Renal pelvis (tissue), 12 donors: ENCODE measurements at places on chromosomes 6 and 20. TPM values are rescaled to one million over a fixed set of nuclear protein-coding genes. Genes with fewer than 3 reads are reported as not detected.

USP49 gene
- 9.9 TPM for polyA plus RNA-seq

DNA sequence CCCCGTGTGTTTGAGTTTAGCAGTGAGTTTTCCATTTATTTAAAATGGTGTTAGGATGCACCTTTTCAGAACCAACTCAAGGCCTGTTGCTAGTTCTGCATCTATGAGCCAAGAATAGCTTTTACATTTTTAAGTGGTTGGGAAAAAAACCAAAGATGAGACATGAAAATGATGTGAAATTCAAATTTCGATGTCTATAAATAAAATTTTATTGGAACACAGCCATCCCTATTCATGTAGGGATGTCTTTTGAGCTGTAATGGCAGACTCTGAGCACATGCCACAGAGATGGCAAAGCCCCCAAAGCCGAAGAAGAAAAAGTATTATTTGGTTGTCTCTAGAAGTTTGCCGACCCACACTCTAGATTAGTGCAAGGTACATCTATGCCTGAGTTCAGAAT, 5.0 kb upstream of the NEDD9 start:
- DNase-seq, result no peak

TULP1 gene
- 3.4 TPM for polyA plus RNA-seq

PMEPA1 gene
- polyA plus RNA-seq, result 21.7 TPM

RNF146 gene
- 77.5 TPM for polyA plus RNA-seq

ARMC2 gene
- polyA plus RNA-seq, result 14.4 TPM

GRCh38 chr20:3565851-3566250, 95.0 kb downstream of the ATRN start:
- no peak for DNase-seq

DNA sequence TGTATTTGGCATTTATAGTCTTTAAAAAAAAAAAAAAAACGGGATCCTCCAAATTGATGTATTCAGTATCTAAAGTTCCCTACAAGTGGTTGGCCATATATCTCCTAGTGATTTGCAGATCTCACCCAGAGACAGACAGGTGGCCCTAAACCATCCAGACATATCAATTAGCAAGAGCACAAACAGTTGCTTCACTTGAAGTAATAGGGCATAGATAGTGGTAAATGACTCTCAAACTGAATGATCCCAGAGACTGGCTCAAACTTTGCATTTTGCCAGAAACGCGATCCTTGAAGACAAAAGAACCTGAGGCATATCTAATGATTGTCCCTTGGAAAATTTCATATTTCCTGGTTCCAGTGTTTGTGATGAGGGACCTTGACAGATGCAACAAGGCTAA, 54.6 kb downstream of the HMGCLL1 start:
- no peak for DNase-seq

SYNDIG1 gene
- 11.7 TPM for polyA plus RNA-seq

DNA sequence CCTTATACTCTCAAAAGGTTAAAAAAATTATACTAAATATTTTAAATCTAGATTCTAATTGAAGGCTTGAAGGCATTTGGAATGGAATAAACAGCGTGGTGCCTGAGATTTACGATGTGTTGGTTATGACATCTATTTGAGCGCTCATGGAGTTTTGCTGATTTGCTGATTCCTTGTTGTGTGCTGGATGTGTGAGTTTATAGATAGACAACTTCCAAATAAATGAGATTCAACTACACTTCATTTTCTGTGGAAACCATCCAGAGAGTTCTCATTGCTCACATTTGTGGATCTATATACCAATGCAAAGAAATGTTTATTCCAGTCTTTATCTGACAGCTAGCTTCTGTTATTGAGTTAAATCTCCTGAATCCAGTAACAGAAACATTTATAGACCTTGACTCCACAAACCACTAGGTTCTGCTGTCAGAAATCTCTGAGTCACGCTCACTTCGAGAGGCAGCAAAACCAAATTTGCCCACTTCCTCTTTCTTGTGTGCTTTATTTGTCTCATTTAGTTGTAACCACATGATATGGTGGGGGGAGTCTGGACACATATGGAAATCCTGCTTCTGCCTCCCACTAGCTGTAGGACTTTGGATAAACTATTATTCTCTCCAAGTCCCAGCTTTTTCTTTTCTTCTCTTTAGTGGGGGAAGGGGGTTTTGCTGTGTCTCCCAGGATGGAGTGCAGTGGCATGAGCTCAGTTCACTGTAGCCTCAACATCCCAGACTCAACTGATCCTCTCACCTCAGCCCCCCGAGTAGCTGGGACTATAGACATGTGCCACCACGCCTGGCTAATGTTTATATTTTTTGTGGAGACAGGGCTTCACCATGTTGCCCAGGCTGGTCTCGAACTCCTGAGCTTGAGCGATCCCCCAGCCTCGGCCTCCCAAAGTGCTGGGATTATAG, 54.5 kb downstream of the IPCEF1 start:
- no peak for DNase-seq

RAMACL gene
- 0.25 TPM for polyA plus RNA-seq

- DNase-seq, result no peak
These were observed 34.6 kb upstream of the CITED2 start for GRCh38 chr6:139409026-139409425.

DNA sequence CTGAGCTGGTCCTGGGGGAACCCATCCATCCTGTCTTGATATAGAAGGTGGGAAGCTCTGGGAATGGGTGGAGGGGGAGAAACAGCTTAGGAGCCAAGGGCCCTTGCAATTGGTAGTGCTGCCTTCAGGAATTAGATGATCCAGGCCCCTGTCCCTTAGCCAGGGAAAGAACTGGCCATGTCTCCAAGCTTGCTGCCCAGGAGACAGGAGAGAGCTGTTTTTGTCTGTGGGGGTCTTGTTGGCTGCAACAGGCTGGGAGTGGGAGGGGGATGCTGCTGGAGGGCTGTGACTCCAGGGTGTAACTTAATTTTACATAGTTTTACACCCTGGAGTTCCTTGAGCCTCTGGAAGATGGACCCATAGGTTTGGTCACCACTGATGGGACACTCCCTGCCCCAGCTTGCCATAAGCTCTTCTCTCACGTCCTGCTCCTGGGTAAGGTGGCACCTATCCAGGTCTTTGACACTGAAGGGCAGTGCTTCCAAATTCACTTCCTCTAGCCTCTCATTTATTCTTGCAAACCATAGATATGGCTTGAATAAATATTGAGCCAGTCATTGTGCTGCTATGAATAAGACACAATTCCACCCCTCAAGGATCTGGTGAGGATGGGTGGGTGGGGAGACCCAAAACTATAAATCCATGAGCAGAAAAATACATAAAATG, 16.8 kb downstream of the VEGFA start:
- DNase-seq, result no peak

COL21A1 gene
- 92.7 TPM for polyA plus RNA-seq

HSF2 gene
- 34.6 TPM for polyA plus RNA-seq

DNA sequence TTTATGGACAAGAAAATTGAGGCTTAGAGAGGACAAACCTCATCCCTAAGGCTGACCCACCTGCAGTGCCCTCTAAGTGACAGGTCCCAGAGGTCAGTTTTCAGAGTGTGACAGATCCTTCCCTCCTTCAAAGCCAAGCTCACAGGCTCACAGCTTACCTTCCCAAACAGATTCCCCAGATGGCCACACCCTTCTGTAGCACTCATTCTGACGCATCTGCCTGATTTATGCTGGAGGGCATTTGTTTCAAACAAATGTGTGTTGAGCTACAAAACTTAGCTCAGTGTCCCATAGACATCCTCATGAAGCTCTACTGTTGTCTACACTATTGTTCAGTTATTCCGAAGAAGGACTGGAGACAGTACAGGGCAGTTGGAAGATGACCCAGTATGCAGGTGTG, 60.6 kb upstream of the RIN2 start:
- DNase-seq, result no peak

DNA sequence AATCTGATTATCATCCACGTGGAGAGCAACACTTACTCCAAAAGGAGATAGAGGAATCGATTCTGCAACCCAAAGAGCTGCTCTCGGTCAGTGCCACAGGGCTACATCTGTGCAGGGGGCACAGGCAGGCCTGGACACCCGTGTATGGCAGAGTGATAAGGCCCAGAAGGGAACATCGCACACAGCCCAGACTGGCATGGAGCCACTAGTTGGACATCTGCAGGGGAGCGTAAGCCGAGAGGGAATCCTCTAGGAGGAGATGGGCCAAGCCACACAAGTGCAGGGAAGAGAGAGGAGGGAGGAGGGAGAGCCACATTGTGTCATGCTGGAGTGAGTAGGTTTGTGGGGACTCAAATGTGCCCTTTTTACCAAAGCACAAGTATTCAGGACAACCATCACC, 50.4 kb upstream of the ENTPD6 start:
- DNase-seq, result no peak

DNA sequence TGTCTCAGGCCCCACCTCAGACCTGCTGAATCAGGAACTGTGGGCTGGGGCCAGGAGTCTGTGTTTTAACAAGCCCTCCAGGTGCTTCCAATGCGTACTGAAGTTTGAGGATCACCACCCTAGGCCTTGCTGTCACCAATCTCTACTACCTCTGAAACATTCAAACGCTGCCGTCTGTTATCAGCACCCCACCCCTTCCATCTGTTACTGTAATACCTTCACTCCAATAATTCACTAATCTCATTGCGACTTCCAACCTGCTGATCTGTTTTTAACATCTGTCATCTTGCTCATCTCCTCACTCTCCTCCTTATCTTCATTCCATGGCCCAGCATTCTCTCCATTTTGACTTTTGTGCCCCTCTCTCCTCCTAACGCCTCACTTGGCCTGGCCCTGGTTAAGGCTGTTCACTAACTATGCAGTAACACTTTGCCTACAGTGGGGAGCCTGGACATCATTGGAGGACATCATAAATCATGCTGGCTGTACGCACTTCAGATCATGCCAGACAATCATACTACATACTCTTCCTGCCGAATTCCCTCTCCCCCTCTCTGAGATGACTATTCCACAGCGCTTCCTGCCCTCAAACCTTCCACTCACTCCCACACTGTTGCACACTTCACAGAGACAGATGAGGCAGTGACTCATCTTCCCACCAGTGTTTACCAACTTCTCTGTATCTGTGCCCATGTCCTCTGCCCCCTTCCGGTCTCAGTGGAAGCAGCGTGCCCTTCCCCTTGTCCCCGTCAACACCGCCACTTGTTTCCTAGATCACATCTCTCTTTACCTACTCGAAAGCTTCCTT, 3.0 kb upstream of the GUCA1B start:
- DNase-seq, result no peak

GRCh38 chr6:111604259-111605099, 1.2 kb downstream of the TRAF3IP2 start:
- no peak for DNase-seq

SLC44A4 gene
- polyA plus RNA-seq, result 35.1 TPM

DNA sequence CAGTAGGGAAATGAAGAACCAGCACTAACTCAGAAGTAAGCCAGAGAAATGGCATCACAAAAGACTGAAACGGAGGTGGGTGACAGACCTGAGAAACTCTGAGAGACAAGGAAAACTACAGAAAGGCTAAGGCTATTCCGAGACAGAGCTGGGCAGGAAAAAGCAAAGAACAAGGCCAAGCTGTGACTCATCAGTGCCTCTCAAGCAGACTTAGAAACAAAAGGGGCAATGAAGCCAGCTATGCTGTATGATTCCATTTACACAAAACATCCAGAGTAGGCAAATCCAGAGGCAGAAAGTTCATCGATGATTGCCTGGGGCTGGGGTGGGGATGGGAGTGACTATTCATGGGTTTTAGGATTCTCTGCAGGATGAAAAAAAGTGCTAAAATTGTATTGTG, 50.0 kb downstream of the SLC23A2 start:
- DNase-seq, result no peak

ATP6V1G2 gene
- polyA plus RNA-seq, result 6.5 TPM

DNA sequence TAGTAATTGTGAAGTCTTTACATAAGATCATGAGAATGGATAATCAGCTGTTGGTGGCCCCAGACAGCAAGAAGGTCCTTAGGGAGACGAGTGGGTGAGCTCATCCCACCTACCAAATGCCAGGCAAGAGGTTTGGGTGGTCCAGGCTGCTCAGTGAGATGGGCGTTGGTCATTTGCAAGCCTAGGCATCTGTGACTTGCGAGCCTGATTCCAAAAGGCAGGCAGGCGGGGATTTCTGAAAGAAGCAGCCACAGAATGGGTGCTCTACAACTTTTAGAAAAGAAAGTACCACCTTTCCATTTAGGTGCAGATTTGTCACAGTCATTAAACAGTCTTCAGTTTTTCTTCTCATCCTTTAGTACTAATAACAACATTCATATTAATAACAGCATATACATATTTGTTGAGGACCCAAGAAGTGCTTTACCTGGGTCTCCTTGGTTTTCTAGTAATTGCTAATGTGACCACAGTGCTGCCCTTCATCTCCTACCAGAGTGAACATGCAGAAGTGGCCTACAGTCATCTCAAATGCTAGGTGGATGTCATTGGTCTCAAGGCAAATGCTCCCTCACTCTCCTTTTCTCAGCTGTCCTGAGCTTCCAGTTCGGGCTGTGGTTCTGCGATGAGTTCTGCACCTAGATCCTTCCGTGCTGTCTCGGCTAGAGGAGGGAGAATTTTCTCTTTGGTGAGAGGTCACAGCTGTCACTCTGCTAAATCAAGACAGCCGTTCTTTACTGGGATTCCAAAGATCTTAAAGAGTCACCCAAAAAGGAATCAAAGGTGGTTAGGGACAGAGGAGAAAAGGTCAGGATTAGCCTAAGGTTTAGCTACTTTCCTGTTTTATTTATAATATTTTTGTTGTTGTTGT, 2.7 kb downstream of the WRNIP1 start:
- DNase-seq, result no peak

PLG gene
- 14.2 TPM for polyA plus RNA-seq

RBM38 gene
- 37.6 TPM for polyA plus RNA-seq

DNA sequence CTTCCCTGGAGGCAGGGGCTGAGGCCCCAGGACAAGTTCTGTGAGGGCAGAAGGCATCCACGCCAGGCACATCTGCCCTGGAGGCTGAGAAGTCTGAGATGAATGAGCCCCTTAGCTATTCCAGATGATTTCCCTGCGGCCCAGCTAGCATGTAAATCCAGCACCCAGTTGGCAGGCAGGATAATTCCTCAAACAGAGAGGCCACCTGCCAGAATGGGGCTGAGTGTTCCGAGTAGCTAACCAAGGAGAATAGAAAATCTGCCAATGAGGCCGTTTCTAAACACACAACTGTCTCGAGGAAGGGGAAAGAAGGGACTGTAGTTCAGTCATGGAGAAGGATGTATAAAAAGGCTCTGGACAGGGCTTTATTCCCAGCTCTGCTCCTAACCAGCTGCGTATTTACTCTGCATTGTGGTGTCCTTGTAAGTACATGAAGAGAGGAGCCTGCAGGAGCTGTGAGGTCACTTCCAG, 211.4 kb upstream of the CDYL start:
- DNase-seq, result no peak

- no peak for DNase-seq
These were observed 75.3 kb downstream of the ERMARD start for GRCh38 chr6:169826697-169827096.

- no peak for DNase-seq
These were observed 282.4 kb upstream of the HSF2 start for GRCh38 chr6:122116835-122117627.

- DNase-seq, result no peak
These were observed 48.5 kb downstream of the SLC22A1 start for GRCh38 chr6:160170018-160170680.

GRCh38 chr6:63790334-63790733, 154.7 kb downstream of the PHF3 start:
- DNase-seq, result no peak

DNA sequence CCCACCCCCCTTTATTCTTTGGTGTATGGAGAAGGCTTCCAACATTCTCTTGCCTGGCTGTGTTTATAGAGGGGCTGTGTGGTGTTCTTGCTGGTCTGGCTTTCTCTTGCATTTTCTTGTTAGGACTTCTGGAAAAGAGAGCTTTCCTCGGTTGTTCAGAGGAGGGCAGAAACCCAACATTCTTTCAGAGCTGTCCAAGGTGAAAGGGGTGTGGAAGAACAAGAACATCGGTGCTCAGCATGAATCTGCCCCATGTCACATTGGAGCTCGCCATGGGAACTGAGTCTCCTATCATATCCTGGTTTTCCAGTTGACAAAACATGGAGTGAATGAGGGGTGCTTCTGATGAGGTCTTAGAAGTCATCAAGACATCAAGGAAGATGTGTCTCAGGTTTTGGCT, 281.8 kb downstream of the RNF144B start:
- DNase-seq, result no peak
